Activated CD4-positive, alpha-beta T cell treated with anti-CD3 and anti-CD28 coated beads, Interleukin-2, amount 50 U/mL, for 1 hour (primary cell): ENCODE measurements at places on chromosomes 5 and 9.

DNA sequence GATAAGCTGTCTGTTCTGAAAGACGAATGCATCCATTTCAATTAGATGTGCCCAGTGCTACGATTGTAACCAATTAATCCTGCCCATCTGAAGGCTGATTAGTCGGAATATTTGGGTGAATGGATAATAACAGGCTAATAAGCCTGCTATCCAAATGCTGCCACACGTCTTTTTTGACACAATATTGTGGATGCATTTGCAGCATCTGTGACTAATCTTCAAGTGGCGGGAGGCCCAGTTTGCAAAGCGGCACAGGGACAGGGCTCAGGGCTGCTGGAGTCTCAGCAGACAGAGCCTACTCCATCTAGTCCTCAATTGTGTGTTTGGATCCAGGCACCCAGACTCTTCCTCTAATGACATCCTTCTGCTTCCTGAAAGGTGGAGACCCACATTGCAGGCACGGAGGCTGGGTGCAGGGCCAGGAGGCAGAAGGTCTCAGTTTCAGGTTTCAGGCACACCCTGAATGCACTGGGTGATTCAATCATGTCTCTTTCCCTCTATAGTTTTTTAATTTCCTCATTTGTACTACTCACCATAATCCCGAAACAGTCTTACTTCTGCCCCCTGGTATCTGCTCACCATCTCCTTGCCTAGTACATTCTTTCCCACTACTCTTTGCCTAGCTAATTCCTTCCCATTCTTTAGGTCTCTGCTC is 169.6 kb downstream of the ASTN2 start:
- no peak for DNase-seq

GRCh38 chr9:111298731-111299598 is 31.1 kb downstream of the OR2K2 start:
- DNase-seq, result no peak

- DNase-seq, result no peak
Measured at GRCh38 chr5:150762211-150762610, 3.4 kb upstream of the DCTN4 start.

GRCh38 chr9:81534138-81534875 is 155.0 kb downstream of the TLE1 start:
- no peak for DNase-seq

DNA sequence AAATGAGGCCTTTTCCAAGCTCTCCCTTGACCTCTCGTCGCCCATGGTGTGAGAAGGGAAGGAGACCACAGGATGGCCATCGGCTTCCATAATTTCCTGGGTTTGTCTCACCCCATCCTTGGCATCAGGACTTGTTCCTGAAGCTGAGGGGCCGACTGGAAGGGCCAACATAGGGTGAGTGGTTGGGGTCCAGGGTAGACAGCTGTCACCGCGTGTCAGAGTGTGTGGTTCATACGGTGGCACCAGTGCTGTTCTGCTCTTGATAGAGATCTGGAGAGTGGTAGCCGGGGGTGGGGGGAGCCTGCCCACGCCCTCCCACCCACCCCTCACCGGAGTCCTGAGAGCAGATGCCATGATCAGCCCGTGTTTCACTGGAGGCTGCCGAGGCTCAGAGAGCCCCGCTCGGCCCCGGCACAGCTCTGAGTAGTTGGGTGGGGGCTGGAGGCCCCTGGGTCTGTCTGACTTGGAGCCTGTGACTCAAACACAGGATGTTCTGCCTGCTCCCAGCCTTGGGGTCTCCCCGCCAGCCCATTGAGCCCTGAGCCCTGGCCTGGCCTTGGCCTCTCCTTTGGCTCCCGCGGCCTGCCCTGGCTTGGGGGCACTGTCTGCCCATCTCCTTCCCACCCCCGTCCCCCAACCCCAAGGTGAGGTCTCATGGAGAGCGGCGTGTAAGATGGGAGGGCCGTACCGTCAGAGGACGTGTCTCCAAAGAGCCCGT is 53.1 kb upstream of the IER5L start:
- DNase-seq, result no peak

DNA sequence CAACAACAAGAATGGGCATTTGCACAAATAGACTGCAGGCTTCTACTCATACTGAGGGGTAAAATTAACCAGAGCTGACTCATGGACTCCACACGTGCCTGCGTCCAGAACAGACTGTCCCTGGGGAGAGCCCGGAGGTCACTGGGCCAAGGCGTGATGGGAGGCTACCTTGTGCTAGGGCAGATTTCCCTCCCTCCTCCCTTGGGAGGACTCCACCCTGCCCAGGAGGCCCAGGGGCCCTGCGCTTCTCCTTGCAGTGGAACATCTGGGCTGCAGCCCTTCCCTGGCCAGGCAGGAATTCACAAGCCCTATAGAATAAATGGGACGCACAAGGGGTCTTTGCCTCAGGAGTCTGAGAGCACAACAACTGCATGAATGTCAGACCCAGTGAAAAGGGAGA is 35.6 kb downstream of the IRX2 start:
- DNase-seq, result no peak

DNA sequence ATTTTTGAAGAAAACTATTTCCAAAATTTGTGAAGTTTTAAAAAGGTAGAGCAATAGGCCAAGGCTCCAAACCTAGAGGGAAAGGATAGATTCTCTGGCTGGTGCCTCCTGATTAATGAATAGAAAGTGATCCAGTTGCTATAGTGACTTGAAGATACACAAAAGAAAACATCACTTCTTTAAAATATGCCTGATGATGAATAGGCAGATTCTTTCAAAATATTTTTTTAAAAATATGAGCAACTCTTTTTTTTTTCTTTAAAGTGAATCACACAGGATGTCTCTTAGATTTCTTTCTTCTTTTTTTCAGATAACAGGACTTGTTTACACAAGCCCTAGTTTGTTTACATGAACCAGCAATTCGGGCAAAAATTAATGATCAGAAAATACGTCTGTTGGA is 124.4 kb downstream of the RFK start:
- DNase-seq, result no peak

DNA sequence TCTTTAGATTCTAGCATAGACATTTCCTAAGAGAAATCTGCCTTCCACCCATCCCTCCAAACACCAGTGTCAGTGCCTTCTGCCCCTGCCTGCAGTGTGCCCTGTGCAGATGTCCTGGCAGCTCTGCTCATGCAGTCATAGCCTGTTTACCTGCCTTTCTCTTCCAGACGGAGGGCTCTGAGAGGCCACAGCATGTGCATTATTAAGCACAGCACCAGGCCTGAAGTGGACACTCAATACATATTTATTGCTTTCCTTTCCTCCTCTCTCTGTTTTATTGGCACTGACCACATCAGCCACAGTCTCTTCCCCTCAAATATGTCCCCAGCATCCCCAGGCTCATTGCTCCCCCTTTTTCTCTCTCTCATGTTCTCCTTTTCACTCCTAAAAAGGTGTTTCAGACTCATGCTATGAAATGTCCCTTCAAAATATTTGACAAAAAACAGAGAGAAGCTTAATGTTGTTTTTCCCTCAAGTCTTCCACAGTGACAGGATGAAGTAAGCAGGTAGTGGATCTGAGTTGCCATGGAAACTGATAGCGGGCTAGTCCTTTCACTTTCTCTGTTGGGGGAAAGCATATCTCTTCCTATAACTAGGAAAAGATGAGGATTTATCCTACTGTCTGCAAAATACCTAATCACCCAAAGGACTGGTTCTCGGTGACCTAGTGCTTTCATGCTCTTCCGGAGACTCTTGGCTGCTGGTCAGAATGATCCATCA is 100.9 kb downstream of the ATP10B start:
- DNase-seq, result no peak

DNA sequence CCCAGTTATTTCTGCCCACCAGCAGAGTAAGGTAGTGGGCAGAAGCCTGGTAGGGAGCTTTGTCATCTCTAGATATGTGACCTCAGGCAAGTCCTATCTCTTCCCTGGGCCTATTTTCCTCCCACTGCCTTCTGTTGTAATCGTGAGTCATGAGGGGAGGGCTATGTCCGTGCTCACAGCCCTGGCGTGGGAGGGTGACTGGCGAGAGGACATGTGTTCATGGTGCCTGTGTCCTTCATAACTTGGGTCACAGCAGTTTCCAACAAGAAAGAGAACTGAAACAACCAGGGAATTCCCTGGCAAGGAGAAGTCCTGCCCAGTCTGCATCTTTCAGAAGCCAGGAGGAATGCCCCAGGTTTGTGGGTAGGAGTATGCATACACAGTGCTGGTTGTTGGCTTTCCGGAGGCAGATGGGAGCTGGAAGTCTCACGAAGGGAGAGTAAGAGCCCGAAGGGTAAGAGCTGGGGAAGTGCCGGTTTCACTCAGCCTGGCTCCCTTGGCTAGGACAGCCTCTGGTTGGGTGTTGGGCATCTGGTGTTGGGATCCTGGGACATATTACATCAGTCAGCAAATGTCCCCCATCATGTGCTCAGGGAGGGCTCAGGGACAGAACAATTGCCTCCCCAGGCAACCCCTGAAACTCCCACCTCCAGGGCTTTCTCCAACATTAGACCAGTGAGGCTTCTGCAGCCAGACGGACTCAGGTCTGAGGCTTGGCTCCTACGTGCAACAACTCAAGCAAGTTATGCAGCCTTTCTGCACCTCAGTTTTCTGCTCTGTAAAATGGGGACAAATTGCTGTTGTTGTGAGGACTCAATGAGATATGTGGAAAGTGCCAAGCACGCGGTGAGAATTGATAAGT is 4.3 kb upstream of the TIFAB start:
- no peak for DNase-seq

DNA sequence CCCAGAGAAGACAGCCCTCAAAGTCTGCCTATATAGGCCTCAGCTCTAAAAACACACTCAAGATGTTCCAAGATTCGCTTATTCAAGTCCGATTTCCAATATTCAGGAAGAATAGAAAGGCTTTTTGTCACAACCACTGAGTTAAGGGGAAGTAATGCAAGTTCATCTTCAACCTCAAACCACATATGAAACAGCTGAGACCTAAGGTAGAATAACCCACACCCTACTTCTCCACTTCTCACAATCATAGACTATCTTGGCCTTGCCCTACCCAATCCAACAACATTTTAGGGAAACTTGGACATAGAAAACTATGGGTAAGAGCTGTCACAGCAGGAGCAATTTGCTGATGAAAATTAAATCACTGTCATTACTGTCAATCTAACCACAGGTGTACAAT is 152.0 kb upstream of the LRRTM2 start:
- DNase-seq, result no peak

- no peak for DNase-seq
Measured at GRCh38 chr5:54357408-54358058, 47.2 kb upstream of the ARL15 start.
